Immature natural killer cell (primary cell): ENCODE measurements at places on chromosomes 13 and 19.

- no peak for DNase-seq
Measured at GRCh38 chr13:30810261-30810701, 74.9 kb downstream of the ALOX5AP start.

GRCh38 chr19:44847144-44848035 lies 1.3 kb downstream of the NECTIN2 start:
- DNase-seq = no peak

- peak; percentile 17 for DNase-seq
Measured at GRCh38 chr19:15288146-15288963, 44.0 kb downstream of the BRD4 start.

GRCh38 chr19:39768334-39768733 lies 10.3 kb upstream of the LEUTX start:
- DNase-seq = no peak

DNA sequence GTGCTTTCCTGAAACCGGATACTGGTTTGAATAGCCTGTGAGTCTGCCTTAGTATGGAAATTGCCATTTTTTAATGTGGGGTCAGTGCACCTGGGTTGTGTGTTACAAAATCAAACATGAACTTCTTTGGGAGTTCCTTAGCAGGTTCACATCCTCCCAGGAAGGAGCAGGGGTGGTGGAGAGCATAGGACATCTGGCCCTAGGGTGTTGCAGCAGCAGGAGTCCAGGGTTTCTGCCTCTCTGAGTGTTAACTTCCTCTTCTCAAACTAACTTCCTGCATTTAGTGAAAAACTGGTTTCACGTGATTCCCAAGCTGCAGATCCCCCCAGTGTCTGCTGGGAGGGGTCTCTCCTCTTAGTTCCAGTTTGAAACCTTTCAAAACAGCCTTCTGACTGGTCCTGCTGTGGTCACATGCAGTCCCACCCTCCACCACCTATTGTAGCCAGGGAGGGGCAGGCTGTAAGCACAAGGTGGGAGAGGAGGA lies 7.2 kb downstream of the RNASEH2B start:
- DNase-seq = peak; percentile 7

DNA sequence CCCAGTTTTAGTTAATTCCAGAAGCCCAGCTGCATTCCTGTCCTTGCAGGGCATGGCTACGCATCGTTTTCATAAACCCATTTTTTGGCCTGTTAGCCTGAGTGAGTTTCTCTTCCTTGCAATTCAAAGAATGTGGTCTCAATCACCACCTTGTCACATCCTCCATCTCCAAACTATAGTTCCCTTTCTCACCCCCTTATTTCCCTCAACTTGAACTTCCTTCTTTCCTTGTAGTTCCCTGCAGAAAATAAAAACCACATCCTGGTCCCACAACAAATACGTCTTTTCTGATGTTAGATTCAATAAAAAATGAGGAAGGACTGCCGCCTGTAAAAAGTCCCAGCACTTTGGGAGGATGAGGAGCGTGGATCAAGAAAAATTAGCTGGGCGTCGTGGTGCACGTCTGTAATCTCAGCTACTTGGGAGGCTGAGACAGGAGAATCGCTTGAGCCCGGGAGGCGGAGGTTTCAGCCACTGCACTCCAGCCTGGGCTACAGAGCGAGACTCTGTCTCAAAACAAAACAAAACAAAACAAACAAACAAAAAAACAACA lies 13.2 kb downstream of the ADGRE3 start:
- DNase-seq = no peak

DNA sequence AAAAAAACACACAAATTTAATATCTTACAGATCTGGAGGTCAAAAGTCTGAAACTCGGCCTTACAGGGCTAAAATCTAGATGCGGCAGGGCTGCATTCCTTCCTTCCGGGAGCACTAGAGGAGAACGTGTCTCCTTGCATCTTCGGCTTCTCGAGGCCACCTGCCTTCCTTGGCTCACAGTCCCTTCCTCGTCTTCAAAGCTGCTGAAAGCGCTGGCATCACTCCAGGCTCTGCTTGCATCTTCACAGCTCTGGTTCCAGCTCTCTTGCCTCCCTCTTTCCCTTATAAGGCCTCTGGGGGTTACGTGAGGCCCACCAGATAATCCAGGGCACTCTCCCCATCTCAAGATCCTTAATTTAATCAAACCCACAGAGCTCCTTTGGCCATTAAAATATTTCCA lies 10.5 kb downstream of the XRCC1 start:
- no peak for DNase-seq

DNA sequence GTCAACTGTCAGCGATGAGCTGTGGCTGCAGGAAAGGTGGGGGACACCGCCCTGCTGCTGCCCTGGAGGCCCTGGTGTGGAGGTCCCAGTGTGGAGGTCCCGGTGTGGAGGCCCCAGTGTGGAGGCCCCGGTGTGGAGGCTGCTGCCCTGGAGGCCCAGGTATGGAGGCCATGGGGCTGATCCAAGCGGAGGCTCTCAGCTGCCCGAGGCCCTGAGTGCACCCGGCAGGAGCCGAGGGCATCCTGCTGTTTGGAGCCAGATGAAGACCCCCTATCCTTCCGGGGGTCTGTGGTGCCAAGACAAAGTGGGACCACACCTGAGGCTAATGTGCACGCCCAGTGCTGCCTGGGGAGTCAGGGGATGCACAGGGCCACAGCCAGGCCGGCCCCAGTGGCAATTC lies 210.4 kb upstream of the SOX1 start:
- no peak for DNase-seq

DNA sequence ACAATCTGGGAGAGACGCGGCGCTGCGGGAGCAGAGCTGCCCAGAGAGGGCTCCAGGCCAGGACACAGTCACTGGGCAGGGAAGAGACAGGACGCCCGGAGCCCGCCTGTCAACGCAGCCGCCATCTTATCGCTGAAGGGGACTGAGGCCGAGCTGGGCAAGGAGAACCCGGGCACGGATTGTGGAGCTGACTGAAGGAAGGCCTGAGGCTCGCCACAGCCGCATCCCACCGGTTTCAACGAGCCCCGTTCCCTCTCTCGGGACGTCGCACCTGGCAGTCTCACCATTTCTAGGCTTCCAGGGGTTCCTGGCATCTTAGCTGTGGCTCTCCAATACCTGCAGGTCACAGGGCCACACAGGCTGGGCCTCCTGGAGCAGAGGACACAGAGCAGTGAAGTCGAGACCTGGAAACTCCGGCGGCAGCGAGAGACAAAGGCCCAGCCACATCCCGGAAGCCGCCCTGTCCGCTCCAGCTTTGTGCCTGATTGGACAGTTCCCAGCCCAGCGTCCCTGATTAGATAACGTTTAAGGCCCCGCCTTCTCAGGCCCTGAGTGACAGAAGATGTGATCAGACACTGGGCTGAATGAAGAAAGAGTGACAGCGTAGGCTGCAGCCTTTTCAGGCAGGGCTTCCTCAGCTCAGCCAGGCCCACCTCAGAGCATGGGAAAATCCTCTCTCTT lies at the start of gene ZNF91:
Gene ZNF91, minus strand, starts transcription at position 431 of the 681 bp plus-strand sequence. Its CDS starts 117 bp downstream, at position 314.
- peak; percentile 93 for DNase-seq

- no peak for DNase-seq
Measured at GRCh38 chr13:98970330-98970729, 7.5 kb downstream of the DOCK9 start.

- DNase-seq = no peak
Measured at GRCh38 chr13:59416561-59416960, 747.2 kb downstream of the DIAPH3 start.

DNA sequence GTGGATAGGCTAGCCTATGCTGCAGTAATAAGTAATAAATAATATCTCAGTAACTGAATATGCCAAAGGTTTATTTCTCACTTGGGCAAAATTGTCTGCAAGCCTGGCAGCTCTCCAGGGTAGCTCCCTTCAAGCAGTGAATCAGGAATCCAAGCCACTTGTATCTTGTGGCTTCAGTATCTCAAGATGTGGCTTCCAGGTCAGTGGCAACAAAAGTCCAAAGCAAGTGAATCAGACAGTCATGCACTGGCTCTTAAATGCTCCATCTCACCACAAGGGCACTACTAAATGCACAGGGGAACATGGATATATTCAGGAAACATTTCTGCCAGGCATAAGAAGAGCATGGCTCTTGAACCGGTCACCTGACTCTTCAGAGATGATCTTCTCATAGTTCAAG lies 126.3 kb downstream of the KCTD12 start:
- DNase-seq = no peak

DNA sequence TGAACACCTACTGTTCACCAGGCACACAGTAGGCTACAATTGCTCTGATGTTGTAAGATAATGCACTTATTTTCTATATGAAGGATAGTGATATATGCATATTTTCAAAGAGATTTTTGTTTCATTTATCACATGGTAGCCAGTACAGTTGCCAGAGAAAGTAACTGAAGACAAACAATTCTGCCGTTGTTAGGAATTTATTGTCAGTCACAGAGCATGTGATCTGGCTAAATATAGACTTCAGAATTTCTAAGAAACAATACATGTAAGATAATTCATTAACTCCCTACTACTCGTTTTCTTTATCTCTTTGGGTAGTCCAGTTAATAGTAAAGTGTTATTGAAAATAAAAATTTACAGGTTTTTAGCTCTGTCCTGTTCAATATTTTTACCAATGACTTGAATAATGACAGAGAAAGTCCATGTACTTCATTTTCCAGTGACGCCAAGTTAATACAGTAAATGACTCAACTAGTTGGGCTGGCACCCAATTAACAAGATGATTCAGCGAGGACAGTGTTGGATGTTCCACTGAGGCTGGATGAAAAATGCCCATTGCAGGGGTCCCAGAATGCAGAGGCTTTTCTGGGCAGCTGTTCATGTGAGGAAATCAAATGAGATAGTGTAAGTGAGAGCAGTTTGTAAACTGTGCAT lies 35.6 kb downstream of the GJA3 start:
- no peak for DNase-seq

DNA sequence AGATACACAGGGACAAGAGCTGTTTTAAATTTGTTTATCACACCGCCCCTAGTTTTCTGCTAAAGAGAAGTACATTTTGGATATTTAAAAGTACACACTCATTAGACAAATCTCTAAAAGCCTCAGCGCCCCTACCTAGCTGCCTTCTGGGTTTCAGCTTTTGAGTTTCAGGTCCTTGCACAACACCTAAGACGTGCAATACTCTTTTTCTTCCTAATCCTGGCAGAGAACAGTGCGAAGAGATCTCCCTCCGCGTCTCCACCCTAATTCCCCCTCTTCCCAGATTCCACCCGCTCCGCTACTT lies 421 bp upstream of the KLF5 start:
- DNase-seq = no peak

GRCh38 chr19:11848200-11848593 lies 329 bp upstream of the ZNF439 start:
- no peak for DNase-seq

DNA sequence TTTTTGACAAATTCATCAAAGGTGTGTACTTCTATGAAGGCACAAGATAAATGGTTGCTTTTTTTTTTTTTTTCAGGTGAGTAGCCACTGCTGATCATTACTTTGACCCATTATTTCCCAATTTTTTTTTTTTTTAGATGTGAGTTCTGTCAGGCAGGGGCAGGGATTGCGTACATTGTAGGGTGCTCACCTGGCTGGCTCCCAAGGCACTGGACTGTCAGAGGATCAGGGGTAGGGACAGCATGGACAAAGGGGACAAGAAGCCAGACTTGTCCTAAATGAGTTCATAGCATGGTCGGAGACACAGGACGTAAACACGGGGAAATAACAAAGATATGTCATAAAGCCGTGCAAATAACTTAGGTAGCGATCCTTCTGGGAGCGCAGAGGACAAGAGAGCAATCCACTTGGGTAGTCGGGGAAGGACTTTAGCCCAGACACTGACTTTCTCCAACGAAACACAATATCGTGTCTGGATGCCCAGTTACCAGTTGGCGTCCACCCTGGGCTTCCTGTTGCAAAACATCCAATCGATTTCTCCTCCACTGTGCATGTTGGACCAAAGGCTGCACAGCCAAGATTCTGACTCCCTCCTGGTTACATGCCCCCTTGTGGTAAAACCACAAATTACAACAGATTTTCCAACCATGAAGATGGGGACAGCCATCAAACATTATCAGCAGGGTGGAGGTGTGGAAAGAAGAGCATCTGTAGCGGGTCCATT lies 27.5 kb upstream of the KATNAL1 start:
- DNase-seq = peak; percentile 50

DNA sequence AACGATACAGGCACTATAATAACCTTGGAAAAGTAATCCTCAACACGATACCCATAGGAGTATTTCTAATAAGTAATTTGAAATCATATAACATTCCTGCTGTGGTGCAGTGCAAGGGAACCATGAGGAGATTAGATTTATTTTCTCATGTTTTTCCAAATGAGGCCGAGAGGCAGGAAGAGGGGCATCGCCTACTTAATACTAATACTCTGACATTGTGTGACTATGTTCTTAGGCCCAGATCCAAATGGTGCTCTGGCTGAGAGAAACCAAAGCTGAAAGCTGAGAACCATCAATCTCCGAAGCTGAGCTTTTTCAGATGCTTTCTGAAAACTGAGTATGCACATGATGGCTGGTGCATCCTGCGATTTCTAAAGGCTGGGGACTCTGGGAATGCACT lies 248.0 kb upstream of the MAB21L1 start:
- DNase-seq = no peak

GRCh38 chr13:48591889-48592687 lies 59.2 kb upstream of the RCBTB2 start:
- DNase-seq = no peak

DNA sequence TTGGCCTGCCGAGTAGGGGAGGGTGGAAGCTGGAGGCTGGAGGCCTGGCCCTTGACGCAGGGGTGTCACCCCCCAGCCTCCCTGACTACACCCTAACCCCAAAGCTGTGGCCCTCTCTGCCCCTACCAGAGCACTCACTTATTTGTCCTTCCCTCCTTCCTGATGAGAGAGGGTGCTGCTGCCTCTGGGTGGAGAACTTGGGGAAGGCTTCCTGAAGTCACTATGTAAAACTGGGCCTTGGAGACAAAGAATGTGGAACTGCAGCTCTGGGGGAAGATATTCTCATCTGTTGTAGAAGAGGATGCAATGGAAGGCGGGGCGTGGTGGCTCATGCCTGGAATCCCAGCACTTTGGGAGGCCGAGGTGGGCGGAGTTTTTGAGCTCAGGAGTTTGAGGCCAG lies 485.2 kb downstream of the ZNF536 start:
- DNase-seq = no peak

GRCh38 chr13:110506396-110506795 lies 55.1 kb downstream of the RAB20 start:
- DNase-seq = no peak

DNA sequence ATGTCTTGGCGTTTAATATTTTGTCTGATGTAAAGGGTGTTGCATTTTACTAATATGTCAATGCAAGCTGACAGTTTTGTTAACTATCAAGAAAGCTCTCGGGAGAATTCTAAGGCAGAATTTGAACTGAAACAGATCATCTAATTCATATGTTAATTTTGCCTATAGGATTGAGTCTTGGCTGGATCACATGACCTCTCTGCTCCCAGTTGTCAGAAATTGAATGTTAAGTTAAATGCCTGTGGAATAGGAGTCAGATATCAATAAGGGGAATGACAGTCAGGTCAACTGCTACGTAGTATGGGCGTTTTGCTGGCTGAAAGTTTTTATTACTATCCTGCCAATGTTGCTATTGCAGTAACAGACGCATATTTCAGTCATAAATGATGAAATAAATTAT lies 358.5 kb downstream of the MYO16 start:
- DNase-seq = no peak
